PC-9 (cell line): ENCODE measurements at places on chromosomes 2 and 18. TPM values are rescaled to one million over a fixed set of nuclear protein-coding genes. Genes with fewer than 3 reads are reported as not detected.

- DNase-seq, result no peak
Measured at GRCh38 chr2:100653449-100654035, 90.7 kb downstream of the PDCL3 start.

The CDH19 gene
- not detected in 2 replicates for total RNA-seq

- DNase-seq, result no peak
Measured at GRCh38 chr18:45373286-45373880, 241.9 kb upstream of the SLC14A2 start.

DNA sequence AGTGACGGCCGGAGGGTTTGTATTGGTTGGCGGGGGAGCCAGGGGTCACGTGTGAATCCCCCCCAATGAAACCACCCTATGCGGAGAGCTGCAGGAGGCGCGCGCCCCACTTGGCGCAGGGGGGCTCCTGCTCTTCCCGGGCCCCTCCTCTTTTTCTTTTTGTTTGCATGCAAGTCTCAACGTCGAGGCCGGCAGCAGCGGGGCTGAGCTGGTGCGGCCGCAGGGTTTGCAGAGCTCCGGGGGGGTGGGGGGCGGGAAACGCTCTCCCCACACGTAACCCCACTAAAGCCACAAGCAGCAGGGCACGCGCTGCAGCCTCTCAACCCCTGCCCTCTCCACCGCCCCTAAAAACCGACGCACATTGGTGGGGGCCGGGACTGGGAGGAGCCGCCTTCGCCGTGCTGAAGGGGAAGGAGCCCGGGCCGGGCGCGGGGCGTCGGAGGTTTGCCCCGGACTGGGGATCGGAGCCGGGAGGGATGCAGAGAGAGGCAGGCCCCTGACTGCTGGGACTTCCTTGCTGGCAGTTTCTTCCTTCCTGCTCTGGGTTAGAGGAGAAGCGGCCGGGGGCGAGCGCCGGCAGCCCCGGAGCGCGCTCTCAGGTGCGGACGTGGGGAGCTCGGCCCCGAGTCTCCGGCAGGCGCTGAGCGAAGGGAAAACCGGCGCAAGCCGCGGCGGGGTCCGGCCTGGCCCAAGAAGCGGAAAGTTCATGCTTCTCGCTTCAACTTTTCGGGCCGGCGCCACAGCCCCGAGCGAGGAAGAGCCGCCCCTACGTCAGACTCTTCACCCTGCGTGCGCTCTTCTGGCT, 864 bp downstream of the LBH start:
- DNase-seq, result no peak

GRCh38 chr2:18975506-18976167, 382.8 kb downstream of the OSR1 start:
- DNase-seq, result no peak

DNA sequence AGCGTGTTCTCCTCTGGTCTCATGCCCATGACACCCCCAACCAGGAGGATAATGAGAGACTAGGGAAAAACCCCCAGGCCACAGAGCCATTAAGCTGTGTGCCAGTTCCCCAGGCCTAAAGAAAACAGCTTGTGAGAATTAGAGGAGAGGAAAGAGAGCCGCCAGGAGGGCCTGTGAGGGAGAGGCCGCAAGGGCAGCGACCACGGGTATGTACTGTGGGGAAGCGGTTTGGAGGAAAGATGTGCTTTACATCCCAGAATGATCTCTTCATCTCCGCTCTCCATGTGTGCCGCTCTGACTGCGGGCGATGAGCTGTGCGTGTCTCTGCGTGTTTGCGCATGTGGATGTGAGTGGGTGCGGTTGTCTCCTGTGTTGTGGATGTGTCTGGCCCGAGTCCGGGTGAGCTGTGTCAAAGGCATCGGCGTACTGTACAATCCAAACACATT, 82.9 kb downstream of the DYSF start:
- no peak for DNase-seq

The INHBB gene
- total RNA-seq, result 50.0 and 57.5 TPM in 2 replicates

DNA sequence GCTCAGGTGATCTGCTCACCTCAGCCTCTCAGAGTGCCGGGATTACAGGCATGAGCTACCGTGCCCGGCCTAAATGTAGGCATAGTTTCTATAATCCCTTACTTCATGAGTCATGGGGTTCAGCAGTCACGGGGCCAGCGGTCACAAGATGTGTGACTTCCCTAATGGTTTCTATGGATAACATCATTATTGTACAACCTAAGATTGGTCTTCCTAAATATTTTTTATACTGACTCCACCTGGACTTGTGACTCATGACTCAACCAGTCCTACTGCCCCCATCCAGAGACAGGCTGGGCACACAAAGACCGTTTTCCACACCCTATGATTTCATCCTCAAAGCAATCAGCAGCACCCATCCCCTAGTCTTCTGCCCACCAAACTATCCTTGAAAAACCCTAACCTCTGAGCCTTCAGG, 15.9 kb downstream of the FAM210A start:
- peak; percentile 81 for DNase-seq

- no peak for DNase-seq
Measured at GRCh38 chr2:64524604-64525316, 632 bp downstream of the AFTPH start.

DNA sequence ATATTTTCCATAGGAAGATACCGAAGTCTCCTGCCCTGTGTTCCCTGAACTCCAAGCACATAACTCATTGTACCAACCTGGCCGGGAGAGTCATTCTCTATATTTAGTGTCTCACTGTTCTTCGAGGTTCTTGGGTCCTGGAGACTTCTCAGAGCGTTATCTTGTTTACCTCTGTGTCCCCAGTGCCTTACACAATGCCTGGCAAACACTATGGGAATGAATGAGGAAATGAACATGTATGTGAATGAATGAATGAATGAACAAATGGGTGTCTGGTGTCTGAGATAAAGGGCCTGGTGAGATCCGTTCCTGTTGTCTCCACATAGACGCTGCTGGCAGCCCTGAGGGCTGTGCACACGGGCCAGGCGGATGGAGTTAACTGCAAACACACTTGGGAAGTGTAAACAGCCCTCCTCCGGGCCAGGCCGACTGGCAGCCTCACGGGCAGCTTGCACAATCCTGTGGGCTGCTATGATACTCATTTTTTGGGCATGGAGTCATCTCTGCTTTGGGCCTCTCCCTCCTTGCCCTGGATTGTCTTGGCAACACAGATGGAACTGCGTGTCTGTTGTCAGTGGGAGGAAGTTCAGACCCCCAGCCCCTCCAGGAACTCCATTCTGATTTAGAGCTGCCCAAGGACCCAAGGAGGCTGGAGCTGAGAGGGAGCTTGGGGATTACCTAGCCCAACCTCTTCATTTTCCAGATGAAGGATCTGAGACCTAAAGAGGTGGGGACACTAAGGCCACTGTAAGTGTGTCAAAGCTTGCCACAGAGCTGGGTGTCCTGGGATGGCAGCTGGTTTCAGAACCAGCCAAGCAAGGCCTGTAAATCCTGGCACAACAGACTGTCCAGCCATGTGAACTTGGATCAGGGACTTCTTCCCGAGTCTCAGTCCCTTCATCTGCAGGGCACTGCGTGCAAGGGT, 124.4 kb downstream of the INHBB start:
- DNase-seq, result peak; percentile 84

DNA sequence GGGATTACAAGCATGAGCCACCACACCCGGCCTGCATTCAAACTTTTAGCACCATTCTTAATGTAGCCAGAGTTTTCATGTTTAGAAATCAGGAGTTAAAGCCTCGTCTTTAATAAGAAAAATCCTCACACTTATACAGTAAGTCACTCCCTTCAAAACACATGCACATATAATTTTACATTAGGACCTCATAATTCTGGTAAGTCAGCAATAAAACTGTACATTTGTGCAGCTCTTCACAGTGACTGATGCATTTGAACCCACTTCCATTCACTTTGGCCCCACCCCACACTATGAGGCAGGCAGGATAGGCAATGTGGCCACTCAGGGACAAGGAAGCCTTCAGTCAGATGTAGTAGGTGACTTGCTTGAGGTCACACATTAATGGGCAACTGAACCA, 141.7 kb upstream of the SIX3 start:
- DNase-seq, result no peak

The TTC27 gene
- total RNA-seq, result 12.0 and 12.8 TPM in 2 replicates

DNA sequence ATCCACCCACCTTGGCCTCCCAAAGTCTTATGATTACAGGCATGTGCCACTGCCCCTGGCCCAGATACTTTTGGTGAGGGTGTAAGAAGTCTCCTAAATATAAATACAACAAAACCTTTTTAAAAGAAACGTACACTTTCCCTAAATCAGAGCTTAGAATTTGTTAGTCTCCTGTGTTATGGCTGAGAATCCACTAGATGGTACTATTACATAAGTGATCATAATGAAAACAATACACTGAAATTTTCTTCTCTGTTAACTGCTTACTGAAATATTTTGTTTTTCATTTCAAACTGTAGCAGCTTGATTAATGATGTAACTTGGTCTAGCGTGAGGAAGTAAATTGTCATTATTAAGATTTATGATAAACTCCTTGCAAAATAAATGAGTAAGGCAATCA, 74.8 kb upstream of the FAM98A start:
- DNase-seq, result no peak

GRCh38 chr2:10269711-10270610, 32.7 kb upstream of the HPCAL1 start:
- no peak for DNase-seq
